Cerebellum (tissue), 4 donors: ENCODE measurements at places on chromosomes 7 and 10. TPM values are rescaled to one million over a fixed set of nuclear protein-coding genes. Genes with fewer than 3 reads are reported as not detected.

GRCh38 chr7:40211276-40212003 is 76.6 kb downstream of the SUGCT start:
- no peak for DNase-seq

GRCh38 chr10:100782461-100783244 is 37.3 kb downstream of the PAX2 start:
- no peak for DNase-seq

DNA sequence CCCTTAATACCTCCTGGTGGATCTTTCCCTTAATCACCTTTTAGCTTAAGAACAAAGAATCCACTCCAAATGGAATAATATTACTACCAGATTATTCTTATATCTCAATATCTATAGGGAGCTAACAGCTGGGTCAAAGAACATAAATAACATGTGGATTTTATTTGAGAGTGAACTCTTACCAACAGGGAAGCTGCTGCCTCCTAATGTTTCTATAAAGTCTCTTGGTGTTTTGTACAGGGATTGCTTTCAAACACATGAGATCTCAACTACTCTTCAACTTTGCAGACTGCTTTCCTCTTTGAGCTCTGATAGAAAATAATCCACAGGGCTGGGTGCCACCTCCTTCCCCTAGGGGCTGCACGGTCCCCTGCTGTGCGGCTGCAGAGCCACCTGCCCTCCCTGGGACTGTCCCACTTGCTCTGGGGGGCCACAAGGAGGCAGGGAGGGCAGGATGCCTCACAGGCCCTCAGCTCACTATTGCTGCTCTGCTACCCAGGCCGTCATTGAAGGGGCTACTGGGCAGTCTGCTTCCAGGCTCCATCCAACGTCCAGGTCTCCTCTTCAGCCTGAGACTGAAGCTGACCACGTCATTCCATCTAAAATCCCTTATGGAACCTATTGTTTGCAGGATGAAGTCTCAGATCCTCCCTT is 191.2 kb downstream of the CXCL12 start:
- DNase-seq = no peak

DNA sequence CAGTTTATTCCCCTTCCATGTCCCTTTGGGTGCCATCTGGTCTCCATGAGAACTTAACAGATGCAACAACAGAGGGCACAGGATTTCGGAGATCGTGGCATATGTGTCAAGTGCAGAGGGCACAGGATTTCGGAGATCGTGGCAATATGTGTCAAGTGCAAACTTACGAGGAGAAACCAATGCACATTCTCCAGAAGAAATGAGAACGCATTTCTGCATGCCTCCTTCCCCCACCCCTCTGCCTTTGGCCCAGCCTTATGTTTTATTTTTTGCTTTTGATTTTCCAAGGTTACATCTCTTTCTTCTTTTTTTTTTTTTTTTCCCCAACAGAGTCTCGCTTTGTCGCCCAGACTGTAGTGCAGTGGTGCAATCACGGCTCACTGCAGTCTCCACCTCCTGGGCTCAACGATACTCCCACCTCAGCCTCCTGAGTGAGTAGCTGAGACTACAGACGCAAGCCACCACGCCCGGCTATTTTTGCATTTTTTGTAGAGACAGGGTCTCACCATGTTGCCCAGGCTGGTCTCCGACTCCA is 586 bp upstream of the ANKRD26 start:
- no peak for DNase-seq

- no peak for DNase-seq
Observed at GRCh38 chr7:140239653-140239935, 62.8 kb upstream of the KDM7A start.

DNA sequence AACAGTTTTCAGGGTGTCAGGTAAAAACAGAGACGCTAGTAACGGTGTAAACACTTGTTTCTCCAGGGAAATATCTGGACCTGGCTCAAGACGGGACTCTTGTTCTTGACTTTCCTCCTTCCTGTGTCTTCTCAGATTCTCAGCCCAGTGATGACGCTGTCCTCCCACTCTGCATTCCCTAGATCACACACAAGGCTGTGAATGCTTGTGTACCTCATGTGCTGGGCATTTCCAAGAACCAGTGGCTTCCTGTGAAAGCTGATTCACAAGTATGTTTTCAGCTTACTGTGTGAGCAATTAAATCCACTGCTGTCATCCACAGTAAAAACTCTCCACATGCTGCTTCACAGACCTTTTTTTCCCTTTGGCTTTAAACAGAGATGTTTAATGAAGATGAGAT is 193.8 kb upstream of the DPP6 start:
- no peak for DNase-seq

GRCh38 chr10:70432561-70433263 is 8.8 kb downstream of the NODAL start:
- no peak for DNase-seq

GRCh38 chr7:50391386-50391785 is 58.8 kb downstream of the FIGNL1 start:
- DNase-seq = no peak

GRCh38 chr7:94943134-94943533 is 35.7 kb downstream of the PPP1R9A start:
- DNase-seq = no peak

DNA sequence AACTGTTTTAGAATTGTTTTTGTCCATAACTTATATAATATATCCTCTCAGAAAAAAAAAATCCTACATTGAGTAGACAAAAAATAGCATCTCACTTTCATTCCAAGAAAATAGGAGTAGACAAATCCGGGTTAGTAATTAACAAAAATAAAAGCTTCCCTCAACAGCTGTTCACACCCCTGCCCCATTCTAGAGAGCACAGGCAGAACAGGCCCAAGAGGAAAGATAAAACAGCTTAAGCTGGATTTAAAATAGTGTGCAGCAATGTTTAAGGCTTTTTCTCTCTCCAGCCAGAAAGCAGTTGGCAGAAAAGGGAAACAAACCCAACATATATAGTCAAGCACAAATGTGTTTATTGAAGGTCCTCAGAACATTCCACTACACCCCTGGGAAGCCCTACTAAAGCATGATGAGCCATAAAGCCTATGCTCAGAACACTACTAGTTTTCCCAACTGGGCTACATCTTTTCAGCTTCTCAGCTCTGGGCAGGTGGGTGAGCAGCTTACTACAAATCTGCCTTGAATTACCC is 189.9 kb downstream of the MTERF1 start:
- no peak for DNase-seq

- no peak for DNase-seq
Observed at GRCh38 chr7:90689260-90689659, 93.1 kb downstream of the CDK14 start.

- no peak for DNase-seq
Observed at GRCh38 chr10:124510759-124511158, 49.1 kb downstream of the LHPP start.

GRCh38 chr7:5671046-5671445 is 110.4 kb downstream of the RNF216 start:
- no peak for DNase-seq

GRCh38 chr7:21939858-21940372 is 5.8 kb downstream of the CDCA7L start:
- no peak for DNase-seq

DNA sequence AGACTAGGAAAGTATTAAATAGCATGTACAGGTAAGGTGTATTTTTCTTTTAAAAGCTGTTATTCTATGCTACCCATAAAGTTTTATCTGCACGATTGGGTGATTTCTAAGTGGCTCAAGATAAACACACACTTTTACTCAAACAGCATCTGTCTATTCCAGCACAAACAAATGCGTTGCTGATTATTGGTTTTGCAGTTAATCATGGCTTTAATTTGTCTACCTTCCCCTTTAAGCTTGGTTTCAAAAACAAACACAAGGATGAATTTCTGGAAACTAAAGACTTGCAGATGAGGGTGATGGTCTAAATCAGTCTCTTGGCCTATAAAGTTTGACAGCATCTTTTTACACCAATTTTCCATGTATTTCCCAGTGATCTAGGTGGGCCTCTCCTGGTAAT is 94.2 kb downstream of the NRP1 start:
- no peak for DNase-seq

DNA sequence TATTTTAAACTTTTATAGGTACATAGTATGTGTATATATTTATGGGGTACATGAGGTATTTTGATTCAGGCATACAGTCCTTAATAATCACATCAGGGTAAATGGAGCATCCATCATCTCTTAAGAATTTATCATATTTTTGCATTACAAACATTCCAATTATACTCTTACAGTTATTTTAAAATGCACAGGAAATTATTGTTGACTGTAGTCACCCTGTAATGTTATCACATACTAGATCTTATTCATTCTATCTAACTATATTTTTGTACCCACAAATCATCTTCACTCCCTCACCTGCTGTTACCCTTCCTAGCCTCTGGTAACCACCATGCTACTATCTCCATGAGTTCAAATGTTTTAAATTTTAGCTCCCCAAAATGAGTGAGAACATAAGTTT is 56.3 kb upstream of the FAM3C start:
- no peak for DNase-seq

DNA sequence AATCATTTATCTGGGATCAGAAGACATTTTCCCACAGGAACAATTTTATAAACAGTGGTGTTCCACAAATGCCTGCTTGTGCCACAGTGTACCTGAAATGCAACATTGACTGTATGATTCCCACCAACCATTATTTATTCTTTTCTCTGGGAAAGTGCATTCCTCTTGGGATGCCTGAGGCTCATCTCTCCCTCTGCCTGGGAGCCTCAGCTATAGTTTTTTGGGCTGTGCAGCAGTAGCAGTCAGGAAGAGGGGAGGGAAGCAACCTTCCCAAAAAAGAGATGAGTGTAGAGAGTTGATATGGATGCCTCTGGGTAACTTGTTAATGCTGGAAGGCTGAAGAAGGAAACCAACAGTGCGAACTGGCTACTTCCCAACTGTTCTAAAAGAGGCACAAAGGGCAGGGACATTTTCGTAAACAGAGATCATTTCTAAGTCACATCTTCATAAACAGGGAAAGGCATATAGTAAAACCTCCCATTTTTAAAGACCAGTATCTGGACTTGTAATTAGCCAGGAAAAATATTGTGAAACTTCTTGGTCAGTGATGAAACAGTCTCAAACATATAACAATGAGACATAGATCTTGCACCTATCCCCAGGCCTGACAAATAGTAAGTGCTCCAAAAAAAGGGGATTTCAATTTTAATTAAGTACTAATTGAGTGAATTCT is 1.4 kb upstream of the CALD1 start:
- DNase-seq = no peak

DNA sequence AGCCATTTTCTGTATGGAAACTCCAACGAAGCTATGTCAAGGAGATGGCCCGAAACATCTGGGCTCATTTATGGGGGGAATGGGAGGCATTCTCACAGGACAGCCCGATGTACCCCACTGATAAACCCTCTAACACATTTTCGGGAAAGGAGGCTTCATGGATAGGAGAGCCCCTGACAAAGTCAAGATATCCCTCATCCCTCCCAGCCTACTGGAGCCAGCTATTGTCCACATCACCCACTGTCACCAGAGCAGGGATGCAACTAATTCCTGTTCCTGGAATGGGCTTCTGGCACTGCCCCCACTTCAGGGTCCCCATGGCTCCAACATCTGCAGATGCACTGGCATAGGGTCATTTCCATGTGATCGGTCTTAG is 98.2 kb upstream of the BMPER start:
- DNase-seq = no peak

GRCh38 chr10:86579883-86580520 is 58.4 kb upstream of the WAPL start:
- DNase-seq = peak; percentile 31

GRCh38 chr10:27535317-27535716 is 31.2 kb downstream of the RAB18 start:
- DNase-seq = no peak

- no peak for DNase-seq
Observed at GRCh38 chr10:70954381-70955176, 66.2 kb upstream of the PCBD1 start.

- DNase-seq = no peak
Observed at GRCh38 chr10:64033711-64034110, 512.5 kb downstream of the REEP3 start.

GRCh38 chr10:15541376-15541775 is 170.3 kb upstream of the FAM171A1 start:
- no peak for DNase-seq

DNA sequence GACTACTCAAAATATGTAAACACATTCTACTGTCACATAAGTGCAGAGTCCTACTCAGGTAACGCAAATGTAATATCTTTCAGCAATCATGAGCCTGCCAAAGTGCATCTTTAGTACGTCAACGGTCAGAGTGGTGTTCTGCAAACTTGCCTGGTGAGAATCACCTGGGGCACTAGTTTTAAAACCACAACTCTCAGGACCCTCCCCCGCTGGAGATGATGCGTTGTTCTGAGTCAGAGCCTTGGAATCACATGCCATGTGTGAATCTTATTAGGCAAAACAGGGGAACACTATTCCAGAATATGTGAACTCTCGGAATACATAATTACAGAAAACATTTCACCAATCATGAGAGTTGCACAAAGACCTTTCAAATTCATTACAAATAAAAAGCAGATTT is 115.7 kb downstream of the TPK1 start:
- DNase-seq = no peak

DNA sequence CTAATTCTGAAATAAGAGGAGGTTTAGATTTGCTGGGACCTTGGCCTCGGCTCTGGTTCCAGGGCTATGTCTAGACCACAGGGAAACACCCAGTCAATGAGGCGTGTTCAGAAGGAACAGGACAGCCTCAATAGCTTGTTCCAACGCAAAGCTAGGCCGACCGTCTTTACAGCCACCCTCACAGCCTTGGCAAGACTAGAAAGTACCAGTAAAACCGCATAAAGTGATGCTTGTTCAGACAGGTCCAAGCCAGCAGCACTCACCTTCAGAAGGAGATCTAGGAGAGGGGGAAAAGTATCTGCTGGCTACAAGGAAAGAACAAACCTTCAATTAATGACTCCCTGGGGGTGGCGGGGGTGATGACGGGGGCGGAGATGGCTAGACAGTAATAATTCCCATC is 50.1 kb upstream of the LMTK2 start:
- DNase-seq = no peak

GRCh38 chr10:131978366-131978765 is 3.4 kb downstream of the BNIP3 start:
- no peak for DNase-seq

The IDI2 gene
- total RNA-seq = not detected

The SPDYE6 gene
- not detected for total RNA-seq

The EXOSC1 gene
- total RNA-seq = 30.7 TPM

The KIF5B gene
- total RNA-seq = 97.5 TPM

The LRRC61 gene
- 8.2 TPM for total RNA-seq

The NEBL gene
- 38.9 TPM for total RNA-seq

The CHCHD2 gene
- 109 TPM for total RNA-seq

The TEX47 gene
- not detected for total RNA-seq

The AGR3 gene
- total RNA-seq = not detected

The IFIT2 gene
- 3.4 TPM for total RNA-seq

The CCL24 gene
- total RNA-seq = not detected

The CEP55 gene
- 6.4 TPM for total RNA-seq

The ACSM6 gene
- not detected for total RNA-seq

The CDK14 gene
- total RNA-seq = 85.8 TPM

The NYAP1 gene
- 18.2 TPM for total RNA-seq

The ETV1 gene
- total RNA-seq = 44.5 TPM
